Activated CD8-positive, alpha-beta memory T cell treated with anti-CD3 and anti-CD28 coated beads for 1 hour (primary cell): ENCODE measurements at places on chromosomes 1 and 21.

DNA sequence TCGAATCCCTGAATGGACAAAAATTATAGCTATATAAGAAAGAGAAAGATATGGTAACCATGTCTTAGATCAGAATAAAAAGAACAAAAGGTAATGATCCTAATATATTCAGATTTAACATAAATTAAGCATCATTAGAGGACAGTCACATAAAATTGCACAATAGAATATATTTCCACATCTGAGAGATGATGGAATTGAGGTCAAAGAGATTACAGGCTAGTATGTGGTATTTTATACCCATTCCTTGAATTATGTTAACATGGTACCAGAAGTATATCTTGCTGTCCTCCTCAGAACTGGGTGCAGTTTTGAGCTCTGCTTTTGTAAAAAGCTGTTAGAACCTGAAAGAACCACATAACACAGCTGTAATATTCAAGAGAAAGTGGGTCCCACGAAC lies 245.6 kb upstream of the HOOK1 start:
- no peak for DNase-seq

GRCh38 chr1:8457760-8458381 lies 140.0 kb downstream of the SLC45A1 start:
- DNase-seq: no peak

DNA sequence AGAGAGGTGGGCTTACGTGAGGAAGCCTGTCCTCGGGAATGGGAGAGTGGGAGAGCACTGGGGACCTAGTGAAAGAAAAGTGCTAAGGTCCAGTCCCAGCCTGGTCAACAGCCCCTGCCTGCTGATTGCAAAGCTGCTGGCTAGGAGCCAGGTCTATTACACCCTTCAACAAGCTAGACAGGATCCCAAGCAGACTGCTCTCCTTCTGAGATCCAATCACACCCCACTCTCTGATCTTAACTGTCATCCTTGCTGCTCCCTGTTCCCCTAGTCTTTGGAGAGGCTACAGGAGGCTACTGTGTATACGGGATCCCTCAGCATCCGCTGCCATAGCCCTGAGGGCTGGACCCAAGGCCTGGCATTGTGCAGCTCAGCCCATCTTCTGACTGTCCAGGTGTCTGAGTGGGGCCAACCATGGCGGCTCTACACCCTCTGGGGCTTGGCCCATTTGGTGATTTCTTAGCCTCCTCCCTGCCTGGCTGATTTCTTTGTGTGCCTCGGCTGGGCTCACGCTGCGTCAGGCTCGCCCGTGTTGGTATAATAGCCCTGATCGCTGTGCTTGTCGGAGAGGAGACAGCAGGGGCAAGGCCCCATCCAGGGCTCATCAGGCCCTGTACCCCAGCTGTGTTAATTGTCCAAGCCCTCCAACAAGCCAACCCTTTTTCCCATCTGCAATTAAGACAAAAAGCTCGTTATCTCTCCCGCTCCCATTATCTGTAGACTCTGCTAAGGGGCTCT lies 43.9 kb downstream of the NAV1 start:
- no peak for DNase-seq

DNA sequence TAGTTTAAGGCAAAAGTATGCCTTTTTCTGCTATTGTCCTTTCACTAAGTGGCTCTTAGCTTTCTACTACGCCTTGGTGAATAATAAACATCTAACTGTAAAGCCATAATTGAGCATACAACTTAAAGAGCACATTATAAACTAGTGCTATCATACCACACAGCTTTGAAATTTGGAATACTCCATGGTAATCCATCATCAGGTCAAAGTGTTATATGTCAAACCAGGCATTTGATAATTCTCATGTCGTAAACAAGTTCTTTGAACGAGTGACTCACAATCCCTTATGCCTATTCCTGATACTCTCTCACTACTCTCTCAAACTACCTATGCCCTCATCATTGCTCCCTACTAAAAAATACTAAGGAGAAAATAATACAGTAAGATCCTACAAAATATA lies 60.3 kb upstream of the FMN2 start:
- no peak for DNase-seq

DNA sequence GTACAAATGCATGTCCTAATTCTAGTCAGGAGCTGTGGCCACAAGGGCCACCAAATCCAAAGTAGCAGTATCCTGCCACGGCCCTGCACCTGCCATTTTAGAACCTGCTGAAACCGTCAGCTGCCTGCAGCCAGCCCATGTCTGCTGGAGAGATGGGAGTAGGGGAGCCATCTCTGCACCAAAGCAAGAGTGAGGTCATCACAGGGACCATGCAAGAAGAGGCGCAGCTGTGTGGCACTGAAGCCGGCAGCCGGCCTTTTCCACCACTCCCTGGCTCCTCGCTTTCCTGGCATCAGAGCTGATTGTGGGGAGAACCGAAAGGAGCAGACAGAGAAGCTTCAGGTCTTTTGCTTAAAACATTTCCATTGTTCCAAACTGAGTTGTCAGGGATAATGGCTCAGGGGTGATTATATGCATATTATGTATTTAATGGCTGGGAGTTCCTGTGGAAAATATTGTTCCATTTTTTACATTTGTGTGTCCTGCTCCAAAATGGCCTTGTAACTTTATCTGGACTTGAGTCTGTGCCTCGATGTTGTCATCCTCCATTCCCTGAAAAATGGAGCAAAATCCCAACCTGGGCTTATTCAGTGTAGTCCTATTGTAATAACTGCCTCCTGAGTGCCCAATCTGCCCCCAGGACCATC lies 18.7 kb upstream of the NBL1 start:
- DNase-seq: no peak

- no peak for DNase-seq
These were observed 27.5 kb downstream of the SLX9 start for GRCh38 chr21:44967082-44968047.

DNA sequence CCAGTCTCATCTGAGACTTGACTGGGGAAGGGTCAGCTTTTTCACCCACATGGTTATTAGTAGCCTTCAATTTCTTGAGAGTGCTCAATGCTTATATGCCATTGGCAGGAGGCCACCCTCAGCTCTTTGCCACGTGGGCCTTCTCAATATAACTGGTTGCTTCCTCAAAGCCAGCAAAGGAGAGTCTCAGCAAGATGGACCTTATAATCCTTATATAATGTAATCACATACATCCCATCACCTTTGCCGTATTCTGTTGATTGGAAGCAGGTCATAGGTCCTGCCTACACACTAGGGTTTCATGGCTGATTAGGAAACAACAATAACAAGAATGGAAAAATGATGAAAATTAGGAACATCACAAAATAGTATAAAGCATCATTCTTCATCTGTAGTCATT lies 22.9 kb downstream of the TSEN15 start:
- DNase-seq: no peak

DNA sequence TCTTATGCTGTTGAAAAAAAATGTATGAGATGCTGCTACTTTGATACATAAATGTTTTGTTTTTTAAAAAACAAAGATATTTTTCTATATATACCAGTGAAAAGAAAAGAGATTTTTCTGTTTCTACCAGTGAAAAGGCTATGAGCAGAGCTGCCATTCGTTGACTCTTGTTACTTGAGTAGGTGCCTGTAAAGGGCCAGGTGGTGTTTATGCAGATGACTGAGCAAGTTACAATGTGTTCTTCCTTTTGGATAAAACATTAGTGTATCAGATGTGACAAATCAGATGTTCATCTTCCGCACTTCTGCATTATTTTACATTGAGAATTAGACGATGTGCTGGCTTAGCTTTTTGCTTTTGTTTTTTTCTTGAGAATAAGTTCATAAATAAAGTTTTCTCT lies 45.4 kb downstream of the BARHL2 start:
- DNase-seq: no peak

DNA sequence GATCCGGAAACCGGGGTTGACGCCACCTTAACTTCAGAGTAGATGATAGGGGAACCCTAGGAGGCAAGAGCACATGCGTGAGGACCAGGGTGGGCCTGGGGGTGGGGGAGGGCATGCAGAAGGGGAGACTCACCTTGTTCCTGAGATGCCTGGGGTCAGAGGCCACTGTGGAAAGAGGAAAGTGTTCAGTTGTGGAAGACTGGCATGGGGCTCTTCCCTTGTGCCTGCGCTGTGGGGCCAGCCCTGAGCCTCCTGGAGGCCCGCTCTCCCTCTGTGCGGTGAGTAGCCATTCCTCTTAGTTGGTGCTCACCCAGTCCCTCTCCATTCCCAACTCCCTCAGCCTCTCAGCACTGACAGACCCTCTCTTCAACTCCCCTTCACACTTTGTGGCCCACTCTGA lies 36.6 kb downstream of the FCRL5 start:
- no peak for DNase-seq

DNA sequence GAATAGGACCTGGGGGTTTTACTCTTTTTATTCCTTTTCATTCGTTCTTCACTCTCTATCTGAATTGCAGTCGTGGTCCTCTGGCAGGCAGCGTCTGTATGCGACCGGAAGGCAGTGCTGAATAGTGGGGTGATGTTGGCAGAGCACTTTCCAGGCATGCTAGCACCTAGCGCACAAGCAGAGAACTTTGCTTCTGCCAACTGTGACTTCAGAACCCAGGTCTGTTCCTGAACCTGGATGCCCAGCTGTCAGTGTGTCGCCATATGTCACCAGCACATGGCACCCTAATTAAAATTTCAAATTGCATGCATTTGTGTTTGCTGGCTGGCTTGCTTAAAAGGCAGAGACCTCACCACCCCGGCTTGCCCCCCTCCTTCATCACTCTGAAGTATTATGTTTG lies 116.2 kb downstream of the NFIA start:
- no peak for DNase-seq

DNA sequence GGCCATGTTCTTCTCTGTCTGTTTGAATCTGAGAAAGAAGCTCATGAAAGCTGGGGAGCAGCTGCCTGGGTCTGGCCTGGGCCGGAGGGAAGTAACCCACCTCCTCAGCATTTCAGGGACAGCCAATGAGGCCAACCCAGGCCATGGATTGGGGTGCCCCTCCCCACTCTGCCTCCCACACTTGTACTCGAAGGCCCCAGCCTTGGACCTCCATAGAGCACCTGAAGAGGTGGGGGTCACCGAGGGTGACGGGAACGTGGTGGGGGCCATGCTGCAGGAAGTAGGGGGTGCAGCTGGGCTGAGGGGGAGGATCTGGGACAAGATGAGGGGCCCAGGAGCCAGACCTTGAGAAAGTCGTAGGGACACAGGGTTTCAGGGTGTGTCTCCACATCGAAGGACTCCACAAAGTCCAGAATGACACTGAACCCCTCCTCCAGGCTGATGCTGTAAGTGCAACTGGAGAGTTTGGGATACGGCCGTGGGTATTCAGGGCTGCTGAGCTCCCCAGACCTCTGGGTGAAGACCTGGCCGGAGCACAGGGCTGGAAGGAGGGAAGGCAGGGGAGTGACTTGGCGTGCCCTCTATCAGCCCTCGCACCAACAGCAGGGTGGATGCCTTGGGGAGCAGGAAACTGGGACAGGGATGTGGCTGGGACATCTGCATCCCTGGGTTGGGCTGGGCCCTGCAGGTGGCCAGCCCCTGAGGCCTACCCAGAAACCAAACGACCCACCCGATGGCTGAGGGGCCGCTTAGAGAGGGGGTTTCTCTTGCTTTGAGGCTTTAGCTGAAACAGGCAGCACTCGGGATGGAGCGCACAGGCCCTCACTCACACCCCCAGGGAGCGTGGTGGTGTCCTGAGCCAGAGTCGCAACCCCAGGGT lies 3.8 kb downstream of the MASP2 start:
- DNase-seq: no peak

GRCh38 chr21:44263768-44264167 lies 2.1 kb upstream of the DNMT3L start:
- no peak for DNase-seq

DNA sequence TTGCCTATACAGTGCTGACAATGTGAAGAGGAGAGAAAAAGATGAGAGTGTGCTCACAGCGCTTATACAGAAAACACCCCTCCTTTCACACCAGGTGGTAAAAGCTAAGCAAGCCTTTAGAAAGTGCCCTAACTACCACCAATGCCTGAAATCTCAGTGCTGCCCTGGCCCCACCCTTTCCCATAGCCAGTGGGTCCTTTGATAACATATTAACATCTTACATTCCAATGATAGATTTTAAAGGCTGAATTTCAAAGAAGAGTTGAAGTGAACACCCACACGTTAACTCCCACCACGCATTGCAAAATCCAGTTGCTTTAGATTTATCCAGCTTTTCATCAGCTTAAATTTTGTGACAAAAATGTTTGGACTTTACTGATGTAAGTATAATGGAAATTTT lies 58.1 kb upstream of the SSX2IP start:
- DNase-seq: no peak

GRCh38 chr1:101026430-101026788 lies 825 bp upstream of the DPH5 start:
- DNase-seq: no peak

DNA sequence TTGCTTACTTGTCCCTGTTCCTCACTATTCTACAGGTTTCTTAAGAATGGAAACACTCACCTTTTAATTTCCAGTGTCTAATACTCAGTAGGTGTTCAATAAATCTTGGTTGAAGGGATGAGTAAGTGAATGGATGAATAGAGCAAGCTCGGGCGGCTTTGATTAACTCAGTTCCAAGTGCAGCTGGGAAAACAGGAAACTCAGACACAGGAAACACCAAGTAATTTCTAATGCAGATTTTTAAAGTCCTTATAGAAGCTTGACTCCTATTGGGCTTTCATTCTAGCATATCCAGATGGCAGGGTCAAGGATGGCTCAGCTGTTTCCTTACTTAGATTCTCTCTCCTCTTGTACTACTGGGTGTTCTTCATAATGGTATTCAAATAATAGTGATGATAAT lies 14.0 kb downstream of the CAMK1G start:
- no peak for DNase-seq

GRCh38 chr1:229199261-229200243 lies 71.4 kb upstream of the RAB4A start:
- DNase-seq: no peak

- no peak for DNase-seq
These were observed 18.8 kb upstream of the ZNF281 start for GRCh38 chr1:200428482-200429205.

DNA sequence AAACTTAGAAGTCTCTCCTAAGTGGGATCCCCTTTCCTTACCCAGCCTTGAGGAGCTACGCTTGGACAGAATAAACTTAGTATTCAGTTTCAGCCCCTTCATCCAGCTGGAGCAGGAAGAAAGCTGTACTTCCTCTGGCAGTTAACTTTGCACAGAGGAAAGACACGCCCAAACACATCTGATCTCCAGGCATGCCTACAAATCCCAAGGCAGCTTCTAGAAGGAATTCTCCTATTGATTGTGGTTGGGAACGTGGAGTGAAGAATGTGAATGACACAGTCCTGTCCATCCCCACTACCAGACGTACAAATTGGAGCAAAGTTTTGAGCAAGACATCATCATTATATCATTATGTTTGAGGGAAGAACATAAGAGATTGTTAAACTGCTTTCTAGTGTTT lies 6.6 kb upstream of the AK4 start:
- no peak for DNase-seq

GRCh38 chr1:11784256-11784992 lies 21.3 kb downstream of the MTHFR start:
- DNase-seq: no peak

DNA sequence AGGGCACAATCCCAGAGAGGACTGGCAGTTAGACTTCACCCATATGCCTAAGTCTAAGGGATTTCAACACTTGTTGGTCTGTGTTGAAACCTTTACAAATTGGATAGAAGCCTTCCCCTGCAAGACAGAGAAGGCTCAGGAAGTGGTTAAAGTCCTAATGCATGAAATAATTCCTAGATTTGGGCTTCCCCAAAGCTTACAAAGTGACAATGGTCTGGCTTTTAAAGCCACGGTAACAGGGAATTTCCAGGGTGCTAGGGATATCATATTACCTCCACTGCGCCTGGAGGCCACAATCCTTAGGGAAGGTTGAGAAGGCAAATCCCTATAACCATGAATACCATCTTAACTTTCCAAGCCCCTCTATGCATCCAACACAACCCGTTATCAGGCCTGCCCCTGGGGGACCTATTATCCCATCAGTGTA lies 3.3 kb upstream of the FMO4 start:
- DNase-seq: no peak
